ENCODE measurements at places on chromosomes 6 and 20.

GRCh38 chr6:35496841-35497570 is at the start of gene TEAD3:
TEAD3 (minus strand) TSS chr6:35497079.
- peak within 1 kb of the TSS; percentile 56 for H3K27ac ChIP-seq
- peak; percentile 79 for DNase-seq
- peaks cover 13% of the 10 kb centered on the region for H3K4me1 ChIP-seq
- H3K4me3 ChIP-seq, result peak within 1 kb of the TSS; percentile 77
- H3K36me3 ChIP-seq, result no peaks in the 10 kb centered on the region

- no peaks in the 10 kb centered on the region for H3K27me3 ChIP-seq
- no peak overlapping the region for H3K27ac ChIP-seq
- DNase-seq, result no peak
- H3K4me3 ChIP-seq, result no peak overlapping the region
- H3K4me1 ChIP-seq, result no peaks in the 10 kb centered on the region
Measured at GRCh38 chr6:29602564-29603361, 17.8 kb downstream of the OR2H2 start.

DNA sequence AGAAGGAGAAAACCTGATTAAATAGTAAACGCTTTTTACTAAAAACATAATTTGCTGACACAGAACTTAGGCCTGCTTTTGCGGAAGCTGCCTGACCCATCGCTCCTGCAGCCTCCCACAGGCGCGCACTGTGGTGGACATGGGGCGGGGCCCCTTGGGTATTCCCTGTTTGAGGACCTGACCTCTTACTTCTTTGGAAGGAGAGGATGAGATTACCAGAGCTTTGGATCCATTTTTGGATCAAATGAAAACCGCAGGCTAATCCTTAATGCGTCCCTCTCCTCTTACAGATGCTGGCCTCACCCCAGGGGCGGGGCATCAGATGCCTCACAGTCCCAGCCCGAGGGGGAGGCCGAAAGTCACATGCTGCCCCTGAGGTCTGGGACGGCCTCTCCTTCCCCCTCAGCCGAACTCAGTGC is 151.0 kb downstream of the SCML4 start:
- no peaks in the 10 kb centered on the region for H3K36me3 ChIP-seq
- no peak for DNase-seq

- DNase-seq, result no peak
- peak overlapping the region; percentile 89 for H3K27ac ChIP-seq
- no peaks in the 10 kb centered on the region for H3K27me3 ChIP-seq
- H3K4me3 ChIP-seq, result peak overlapping the region; percentile 89
- peaks cover 22% of the 10 kb centered on the region for H3K4me1 ChIP-seq
Measured at GRCh38 chr20:3846378-3846739, 275 bp upstream of the MAVS start.

DNA sequence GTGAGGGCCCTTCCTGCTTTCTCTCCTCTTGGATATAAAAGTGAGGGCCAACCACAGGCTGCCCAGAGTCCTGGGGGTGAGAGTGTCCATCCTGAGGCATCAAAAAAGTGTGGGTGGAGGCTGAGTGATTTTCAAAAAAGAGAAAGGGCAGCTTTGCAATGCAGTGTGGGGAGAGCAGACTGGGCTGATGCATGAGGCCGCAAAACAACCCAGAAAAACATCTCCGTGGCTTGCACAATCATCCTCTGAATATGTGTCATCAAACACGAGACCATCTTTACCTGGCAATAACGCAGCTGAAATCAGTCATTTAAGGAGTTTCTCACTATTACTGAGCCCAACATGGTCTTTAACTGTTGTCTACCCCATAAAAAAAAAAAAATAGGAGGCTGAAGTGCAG is 191.2 kb upstream of the SOX4 start:
- DNase-seq, result no peak
- no peak overlapping the region for H3K4me3 ChIP-seq

DNA sequence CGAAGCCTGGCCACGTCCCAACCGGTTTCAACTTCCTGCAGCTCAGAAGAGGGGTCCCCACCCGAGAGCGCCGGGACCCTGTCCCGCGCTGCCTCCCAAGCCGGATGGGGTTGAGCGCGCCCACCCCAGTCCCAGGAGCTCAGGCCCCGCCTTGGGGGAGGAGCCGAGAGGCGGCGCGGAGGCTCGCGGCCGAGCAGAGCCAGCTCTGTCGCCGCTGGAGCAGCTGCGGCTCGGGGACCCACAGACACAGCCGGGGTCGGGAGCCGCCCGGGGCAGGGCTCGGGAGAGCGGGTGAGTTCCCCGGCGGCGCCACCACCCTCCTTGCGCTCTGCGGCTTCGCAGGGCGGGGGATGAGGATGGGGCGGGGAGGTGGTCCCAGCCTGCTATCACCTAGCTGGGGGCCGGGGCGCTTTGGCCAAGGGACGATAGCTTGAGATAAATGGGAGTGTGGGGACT is at the start of gene PPP1R16B:
Gene PPP1R16B (plus strand): TSS at position 196 of the 456 bp plus-strand sequence. CDS start 30,229 bp downstream, outside the sequence.
- peaks cover 58% of the 10 kb centered on the region for H3K4me1 ChIP-seq
- peaks cover 24% of the 10 kb centered on the region for H3K36me3 ChIP-seq
- peak; percentile 92 for DNase-seq
- peak within 1 kb of the TSS; percentile 95 for H3K27ac ChIP-seq
- no peaks in the 10 kb centered on the region for H3K27me3 ChIP-seq

GRCh38 chr6:41966961-41967311 is 25.3 kb upstream of the CCND3 start:
- peaks cover 14% of the 10 kb centered on the region for H3K36me3 ChIP-seq
- no peak overlapping the region for H3K27ac ChIP-seq
- H3K4me3 ChIP-seq, result no peak overlapping the region
- H3K27me3 ChIP-seq, result no peaks in the 10 kb centered on the region
- no peak for DNase-seq

DNA sequence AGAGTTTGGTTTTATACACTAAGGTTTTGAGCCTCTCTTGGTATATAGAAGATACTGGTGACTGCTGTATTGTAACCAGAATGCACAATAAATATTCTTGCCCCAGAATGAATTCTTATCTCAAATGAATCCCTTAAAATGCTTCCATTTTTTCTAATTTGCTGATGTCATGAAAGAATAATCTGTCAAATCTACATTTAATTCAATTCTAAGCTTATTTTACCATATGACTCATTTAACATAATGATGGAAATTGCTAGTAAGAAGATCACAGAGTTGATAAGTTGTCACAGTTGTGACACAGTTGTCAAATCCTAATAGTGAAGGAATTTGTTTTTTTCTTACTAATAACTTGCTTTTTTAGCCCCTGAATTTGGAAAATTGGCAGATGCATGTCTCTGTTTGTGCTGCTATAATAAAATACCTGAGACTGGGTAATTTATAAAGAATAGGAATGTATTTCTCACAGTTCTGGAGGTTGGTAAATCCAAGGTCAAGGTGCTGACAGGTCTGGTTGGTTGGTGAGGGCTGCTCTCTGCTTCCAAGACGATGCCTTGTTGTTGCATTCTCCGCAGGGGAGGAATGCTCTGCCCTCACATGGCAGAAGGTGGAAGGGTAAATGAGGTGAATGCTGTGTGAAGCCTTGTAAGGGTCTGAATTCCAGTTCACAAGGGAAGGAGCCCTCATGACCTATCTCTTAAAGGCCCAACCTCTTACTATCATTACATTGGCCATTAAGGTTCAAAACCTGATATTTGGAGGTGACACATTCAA is 4.7 kb downstream of the ECT2L start:
- peaks cover 24% of the 10 kb centered on the region for H3K27me3 ChIP-seq
- no peaks in the 10 kb centered on the region for H3K4me1 ChIP-seq
- H3K4me3 ChIP-seq, result no peak overlapping the region

- no peak for DNase-seq
- no peak overlapping the region for H3K27ac ChIP-seq
- no peak overlapping the region for H3K4me3 ChIP-seq
- no peaks in the 10 kb centered on the region for H3K36me3 ChIP-seq
Measured at GRCh38 chr6:69061066-69061465, 426.0 kb downstream of the ADGRB3 start.

- H3K4me3 ChIP-seq, result no peak overlapping the region
- DNase-seq, result no peak
- H3K4me1 ChIP-seq, result peaks cover 3% of the 10 kb centered on the region
Measured at GRCh38 chr20:36304786-36305495, 1.2 kb upstream of the DLGAP4 start.

DNA sequence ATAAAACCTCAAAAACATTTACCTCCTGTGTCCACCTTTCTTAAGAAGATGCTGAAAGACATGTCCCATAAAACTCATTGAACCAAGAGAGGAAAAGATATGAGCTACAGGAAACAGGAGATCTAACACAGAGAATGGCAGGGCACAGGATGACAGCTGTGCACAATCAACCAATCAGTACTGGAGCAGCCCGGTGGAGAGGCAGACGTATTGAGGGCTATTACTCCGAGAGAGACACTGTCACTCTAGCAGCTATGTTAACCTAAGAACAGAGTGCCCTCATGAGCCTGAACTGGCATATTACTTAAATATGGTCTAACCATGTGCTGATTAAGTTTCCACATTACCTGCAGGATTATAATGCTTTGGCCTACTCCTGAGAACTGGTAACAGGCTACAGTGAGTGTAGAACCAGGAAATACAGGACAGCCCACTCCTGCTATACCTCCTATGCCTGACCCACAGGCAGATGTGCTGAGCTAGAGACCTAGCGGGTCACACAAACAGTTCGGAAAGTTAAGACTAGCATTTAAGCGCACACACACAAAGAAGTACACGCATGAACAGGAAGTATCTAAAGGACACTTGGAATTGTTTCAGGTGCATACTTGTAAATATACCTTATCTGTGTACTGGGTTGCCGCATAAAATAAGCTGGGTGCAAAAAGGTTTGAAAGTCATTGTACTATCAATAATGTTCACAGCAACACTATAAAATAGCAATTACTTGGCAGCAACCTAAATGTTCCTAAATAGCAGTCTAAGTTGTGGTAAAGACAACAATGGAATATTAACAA is 199.3 kb upstream of the SHLD1 start:
- H3K4me3 ChIP-seq, result no peak overlapping the region
- H3K36me3 ChIP-seq, result peaks cover 14% of the 10 kb centered on the region
- no peak for DNase-seq
- H3K4me1 ChIP-seq, result peaks cover 4% of the 10 kb centered on the region
- no peaks in the 10 kb centered on the region for H3K27me3 ChIP-seq

- DNase-seq, result no peak
- H3K4me3 ChIP-seq, result no peak overlapping the region
- H3K27me3 ChIP-seq, result no peaks in the 10 kb centered on the region
- peaks cover 7% of the 10 kb centered on the region for H3K36me3 ChIP-seq
- no peak overlapping the region for H3K27ac ChIP-seq
Measured at GRCh38 chr20:34639755-34640222, 37.1 kb downstream of the PIGU start.

GRCh38 chr6:106617302-106617701 is 12.0 kb downstream of the RTN4IP1 start:
- no peak for DNase-seq
- no peak overlapping the region for H3K4me3 ChIP-seq
- no peak overlapping the region for H3K27ac ChIP-seq
- no peaks in the 10 kb centered on the region for H3K27me3 ChIP-seq

- no peaks in the 10 kb centered on the region for H3K27me3 ChIP-seq
- no peak for DNase-seq
- H3K36me3 ChIP-seq, result no peaks in the 10 kb centered on the region
- H3K4me1 ChIP-seq, result no peaks in the 10 kb centered on the region
- no peak overlapping the region for H3K27ac ChIP-seq
Measured at GRCh38 chr20:52076164-52076563, 115.4 kb downstream of the ZFP64 start.

GRCh38 chr6:53493635-53494025 is 51.3 kb downstream of the GCLC start:
- no peak overlapping the region for H3K27ac ChIP-seq
- DNase-seq, result no peak
- no peak overlapping the region for H3K4me3 ChIP-seq
- no peaks in the 10 kb centered on the region for H3K4me1 ChIP-seq
- H3K27me3 ChIP-seq, result peaks cover 18% of the 10 kb centered on the region

DNA sequence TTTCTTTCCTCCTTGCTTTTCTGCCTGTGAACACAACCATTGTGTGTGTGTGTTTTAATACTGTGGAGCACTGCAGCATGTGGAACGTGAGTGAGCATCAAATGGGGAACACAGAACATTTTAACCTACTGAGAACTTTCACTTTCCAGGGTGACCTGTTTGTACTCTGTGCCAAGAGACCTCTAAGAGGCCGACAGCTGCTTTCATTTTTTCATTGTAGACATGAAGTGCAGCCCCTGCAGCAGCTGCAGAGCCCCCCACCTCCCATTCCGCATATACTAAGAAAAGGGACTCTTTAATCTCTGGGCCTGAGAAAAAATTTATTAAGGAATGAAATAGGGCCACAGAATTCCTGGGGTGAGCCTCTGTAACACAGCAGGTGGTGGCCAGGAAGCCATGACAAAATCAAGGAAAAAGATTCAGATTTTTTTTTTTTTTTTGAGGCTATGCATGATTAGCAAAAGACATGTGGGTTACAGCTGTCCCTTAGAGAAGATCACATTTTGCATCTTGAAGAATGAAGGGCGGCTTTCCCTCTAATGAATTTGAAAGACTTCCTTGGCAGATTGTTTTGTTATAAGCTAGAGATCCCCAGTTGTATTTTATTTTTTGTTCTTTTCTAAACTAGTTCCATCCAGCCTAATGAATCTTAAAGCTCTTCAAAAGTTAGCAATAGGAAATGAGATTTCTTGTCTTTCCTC is 503.4 kb downstream of the CD109 start:
- no peak overlapping the region for H3K27ac ChIP-seq
- no peaks in the 10 kb centered on the region for H3K36me3 ChIP-seq

DNA sequence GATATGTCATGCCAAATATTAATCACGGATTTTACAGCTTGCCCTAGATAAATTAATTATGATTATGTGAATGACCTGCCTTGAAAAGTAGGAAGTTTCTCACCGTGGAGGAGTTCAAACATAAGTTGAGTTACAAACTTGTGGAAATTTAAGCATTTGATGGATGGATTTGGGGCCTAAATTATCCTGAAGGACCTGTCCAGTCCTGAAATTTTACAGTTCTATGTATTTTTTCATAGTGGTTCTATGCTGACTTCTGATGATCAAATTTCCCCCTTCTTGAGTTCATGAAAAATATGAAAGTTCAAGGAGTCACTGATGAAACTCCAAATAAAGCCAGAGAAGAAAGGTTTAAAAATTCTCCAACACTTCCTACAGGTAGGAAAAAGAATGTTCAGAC is 178.6 kb downstream of the SLC35F1 start:
- no peaks in the 10 kb centered on the region for H3K36me3 ChIP-seq
- no peaks in the 10 kb centered on the region for H3K27me3 ChIP-seq
- no peak overlapping the region for H3K4me3 ChIP-seq
- no peak overlapping the region for H3K27ac ChIP-seq
- no peak for DNase-seq

DNA sequence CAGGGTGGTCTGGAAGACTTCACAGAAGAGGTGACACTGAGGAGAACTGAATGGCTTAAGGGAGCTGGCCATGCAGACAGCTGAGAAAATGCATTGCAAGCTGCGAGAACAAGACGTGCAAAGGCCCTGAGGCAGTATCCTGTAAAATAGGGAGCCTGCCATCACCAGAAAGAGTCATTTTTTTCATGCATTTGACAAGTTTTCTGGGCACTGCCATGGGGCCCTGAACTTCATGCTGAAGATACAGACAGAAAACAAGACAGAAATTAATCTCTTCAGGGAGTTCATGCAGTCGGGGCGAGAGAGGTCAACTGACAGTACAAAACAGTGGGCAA is 28.9 kb upstream of the NFATC2 start:
- peaks cover 2% of the 10 kb centered on the region for H3K36me3 ChIP-seq
- no peak for DNase-seq
- H3K27ac ChIP-seq, result no peak overlapping the region
- H3K4me1 ChIP-seq, result no peaks in the 10 kb centered on the region
- H3K4me3 ChIP-seq, result no peak overlapping the region

All from activated naive CD8-positive, alpha-beta T cell treated with anti-CD3 and anti-CD28 coated beads, Interleukin-2, amount 10 ng/mL, durations not matched to agents 7 days and 5 days (primary cell).